ENCODE measurements at places on chromosomes 12 and 14.

DNA sequence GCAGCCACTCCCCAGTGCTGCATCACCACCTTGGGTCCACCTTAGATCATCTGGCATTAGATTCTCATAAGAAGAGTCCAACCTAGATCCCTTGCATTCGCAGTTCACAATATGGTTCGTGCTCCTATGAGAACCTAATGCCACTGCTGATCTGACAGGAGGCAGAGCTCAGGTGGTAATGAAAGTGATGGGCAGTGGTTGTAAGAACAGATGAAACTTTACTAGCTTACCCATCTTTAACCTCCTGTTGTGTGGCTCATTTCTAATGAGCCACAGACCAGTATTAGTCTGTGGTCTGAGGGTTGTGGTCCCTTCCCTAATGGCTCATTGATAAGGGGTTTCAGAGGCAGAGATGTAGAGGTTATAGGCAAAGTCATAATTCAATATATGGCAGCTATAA is 615.9 kb upstream of the MIS18BP1 start:
- DNase-seq, result no peak

GRCh38 chr14:91322623-91323022 is 78.1 kb upstream of the GPR68 start:
- no peak for DNase-seq

GRCh38 chr14:34957771-34958286 is 25.0 kb upstream of the SRP54 start:
- DNase-seq, result no peak

- peak; percentile 24 for DNase-seq
These were observed 50.7 kb upstream of the MAP1LC3B2 start for GRCh38 chr12:116508145-116509121.

DNA sequence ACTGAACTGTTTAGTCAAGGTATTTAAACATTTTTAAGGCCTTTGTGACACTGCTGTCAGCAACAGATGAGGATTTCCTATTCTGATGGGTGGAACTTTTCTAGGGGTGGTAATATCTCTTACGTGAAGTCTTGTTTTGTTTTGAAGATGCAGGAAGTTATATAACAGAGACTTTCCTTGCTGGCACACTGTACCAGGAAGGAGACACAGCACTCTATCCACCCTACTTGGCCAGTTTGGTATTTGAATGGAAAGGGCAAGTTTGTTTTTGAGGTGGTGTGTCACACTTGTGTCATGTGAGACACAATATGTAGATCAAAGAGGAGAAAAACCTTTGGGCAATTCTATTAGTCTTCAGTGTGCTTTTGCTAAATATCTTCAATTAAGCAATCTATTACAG is 51.6 kb upstream of the SRP54 start:
- no peak for DNase-seq

- no peak for DNase-seq
These were observed 53.1 kb downstream of the LIN7A start for GRCh38 chr12:80884651-80885050.

GRCh38 chr12:11509326-11509725 is 114.0 kb upstream of the PRB2 start:
- no peak for DNase-seq

- DNase-seq, result peak; percentile 47
These were observed 142.0 kb downstream of the SEC23A start for GRCh38 chr14:38960946-38961531.

DNA sequence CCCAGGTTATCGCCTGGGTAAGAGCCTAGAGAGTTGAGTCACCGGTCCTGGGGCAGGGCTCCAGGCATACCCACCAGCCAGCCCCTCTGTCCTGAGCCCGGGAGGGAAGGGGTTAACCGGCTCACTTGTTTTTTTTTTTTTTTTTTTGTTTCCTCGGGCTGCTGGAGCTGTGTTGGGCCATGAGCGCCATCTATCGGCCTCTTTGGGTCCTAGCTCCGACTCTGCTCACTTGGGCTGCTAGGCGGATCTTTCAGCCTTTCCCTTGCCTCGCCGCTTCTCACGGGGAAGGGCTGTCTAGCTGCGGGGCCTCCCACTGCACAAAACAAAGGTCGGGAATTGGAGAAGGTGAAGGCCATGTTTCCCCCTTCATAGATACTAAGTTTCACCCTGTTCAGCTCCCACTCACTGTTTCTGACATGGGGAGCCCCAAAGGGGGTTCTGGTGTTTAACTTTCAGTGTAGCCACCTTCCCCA is 2.8 kb upstream of the SMUG1 start:
- peak; percentile 86 for DNase-seq

DNA sequence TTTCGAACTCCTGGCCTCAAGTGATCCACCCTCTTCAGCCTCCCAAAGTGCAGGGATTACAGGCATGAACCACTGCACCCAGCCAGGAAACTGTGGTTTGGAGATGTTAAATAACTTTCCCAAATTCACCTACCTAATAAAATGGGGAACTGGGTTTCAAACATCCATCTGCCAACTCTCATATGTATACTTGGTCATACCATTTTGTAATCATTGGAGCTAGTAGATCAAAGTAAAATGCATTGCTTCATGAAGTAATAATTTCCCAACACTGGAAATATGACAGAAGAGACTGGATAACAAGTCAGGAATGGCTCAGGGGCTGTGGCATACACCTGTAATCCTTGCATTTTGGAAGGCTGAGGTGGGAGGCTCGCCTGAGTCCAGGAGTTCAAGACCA is 5.3 kb upstream of the HECTD1 start:
- DNase-seq, result no peak

GRCh38 chr12:114884575-114884974 is 200.6 kb upstream of the TBX3 start:
- no peak for DNase-seq

Data from fibroblast of skin of right biceps (primary cell).